Activated naive CD4-positive, alpha-beta T cell treated with Interleukin-2 at 50 U/mL for 16 hours (primary cell): ENCODE measurements at places on chromosomes 2 and 18.

- no peak for DNase-seq
These were observed 6.5 kb downstream of the CHRND start for GRCh38 chr2:232532419-232532818.

DNA sequence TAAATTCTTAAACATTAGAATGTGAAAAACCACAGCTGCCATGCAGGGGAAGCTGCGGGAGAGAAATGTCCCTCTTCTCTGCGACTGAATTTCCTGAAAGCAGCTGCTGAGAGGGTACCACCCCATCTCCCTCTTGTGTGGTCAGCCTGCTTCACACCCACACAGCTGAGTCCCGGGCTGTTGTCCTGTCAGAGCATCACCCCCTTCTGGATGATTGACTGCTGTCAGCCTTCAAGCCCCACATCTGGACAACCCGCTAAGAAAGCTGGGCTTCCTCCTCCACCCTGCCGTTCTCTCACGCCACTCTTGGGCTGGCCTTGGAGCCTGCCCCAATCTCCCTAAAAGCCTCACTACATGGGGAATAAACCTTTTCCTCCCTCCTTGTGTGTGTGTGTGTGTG lies 26.0 kb downstream of the SH3YL1 start:
- no peak for DNase-seq

DNA sequence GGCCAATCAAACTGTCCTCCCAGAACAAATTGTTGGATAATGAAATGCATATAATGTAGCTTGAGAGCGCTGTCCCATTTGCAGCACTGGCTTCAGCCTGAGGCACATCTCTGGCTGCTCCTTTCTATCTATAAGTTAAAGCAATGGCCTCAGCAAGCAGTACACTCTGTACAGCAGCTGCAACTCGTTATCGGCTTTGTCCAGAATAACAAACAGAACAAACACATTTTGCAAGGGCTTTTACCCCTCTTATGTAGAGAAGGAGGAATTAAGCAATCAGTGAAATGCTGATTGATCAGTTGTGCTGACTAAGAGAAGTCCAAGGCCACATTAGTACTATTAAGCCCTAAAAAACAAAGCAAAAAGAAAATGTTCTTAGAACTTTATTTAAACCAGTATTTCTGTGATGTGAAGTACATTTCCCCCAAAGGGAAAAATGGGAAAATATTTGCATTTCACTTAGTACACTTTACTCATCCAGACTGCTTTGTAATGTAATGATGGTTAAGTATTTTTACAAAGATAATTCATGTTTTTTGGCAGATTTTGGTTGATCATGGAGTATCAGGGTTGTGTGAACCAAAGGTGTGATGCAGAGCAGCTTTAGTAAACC lies 15.0 kb upstream of the CPS1 start:
- no peak for DNase-seq

- no peak for DNase-seq
These were observed 2.1 kb downstream of the SERPINB2 start for GRCh38 chr18:63889626-63890025.

DNA sequence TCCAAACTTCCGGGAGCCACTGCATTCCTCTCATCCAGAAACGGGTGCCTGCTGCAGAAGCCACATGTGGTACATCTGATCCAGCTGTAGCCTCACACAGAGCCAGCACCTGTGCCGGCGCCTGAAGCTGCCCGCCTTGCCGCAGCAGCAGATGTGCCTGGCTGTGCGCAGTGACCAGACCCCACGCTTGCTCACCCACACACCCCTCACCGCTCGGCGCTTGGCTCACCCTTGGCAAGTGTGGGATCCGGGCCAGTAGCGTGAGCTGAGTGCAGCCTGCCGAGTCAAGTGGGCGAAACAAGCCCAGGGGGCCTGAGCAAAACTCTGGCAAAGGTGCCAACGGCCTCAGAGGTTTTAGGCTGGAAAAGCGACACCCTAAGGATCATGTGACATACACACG lies 220.1 kb upstream of the TMEFF2 start:
- no peak for DNase-seq

GRCh38 chr2:68741238-68741637 lies 6.6 kb downstream of the ARHGAP25 start:
- no peak for DNase-seq

DNA sequence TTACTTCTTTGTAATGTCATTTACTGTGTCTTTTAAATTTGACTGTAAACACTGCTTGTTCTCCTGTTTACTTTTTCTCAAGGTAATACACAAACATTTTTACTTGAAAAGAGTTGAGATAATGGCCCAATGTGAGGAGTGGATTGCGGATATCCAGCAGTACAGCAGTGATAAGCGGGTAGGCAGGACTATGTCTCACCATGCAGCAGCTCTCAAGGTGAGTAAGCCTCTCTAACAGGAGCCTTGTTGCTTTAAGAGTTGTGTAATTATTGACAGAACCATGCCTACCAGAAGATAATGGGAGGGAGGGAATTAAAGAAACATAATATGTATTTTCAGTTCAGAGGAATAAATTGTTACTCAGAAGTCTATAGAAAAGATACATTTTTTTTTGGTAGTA lies 16.5 kb upstream of the TTC27 start:
- no peak for DNase-seq
